ENCODE measurements at places on chromosomes 7 and 10.

DNA sequence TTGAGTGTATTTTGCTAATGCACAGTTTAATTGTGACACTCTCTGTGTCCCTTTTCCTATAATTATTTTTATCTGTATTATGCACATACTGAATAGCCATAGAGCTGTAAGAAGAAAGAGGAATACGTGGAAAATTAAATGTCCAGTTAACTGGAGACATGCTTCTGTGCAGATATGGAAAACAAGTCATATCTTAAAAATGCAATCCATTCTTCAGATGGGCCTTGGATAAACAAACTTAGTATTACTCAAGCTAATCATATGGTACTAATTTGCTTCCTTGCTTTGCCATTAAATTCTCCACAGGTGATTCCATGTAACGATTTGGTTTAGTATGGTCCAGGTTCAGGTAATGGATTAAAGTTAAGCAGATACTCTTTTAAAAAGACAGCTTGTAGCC is 201.2 kb upstream of the CELF2 start:
- no peak for DNase-seq

DNA sequence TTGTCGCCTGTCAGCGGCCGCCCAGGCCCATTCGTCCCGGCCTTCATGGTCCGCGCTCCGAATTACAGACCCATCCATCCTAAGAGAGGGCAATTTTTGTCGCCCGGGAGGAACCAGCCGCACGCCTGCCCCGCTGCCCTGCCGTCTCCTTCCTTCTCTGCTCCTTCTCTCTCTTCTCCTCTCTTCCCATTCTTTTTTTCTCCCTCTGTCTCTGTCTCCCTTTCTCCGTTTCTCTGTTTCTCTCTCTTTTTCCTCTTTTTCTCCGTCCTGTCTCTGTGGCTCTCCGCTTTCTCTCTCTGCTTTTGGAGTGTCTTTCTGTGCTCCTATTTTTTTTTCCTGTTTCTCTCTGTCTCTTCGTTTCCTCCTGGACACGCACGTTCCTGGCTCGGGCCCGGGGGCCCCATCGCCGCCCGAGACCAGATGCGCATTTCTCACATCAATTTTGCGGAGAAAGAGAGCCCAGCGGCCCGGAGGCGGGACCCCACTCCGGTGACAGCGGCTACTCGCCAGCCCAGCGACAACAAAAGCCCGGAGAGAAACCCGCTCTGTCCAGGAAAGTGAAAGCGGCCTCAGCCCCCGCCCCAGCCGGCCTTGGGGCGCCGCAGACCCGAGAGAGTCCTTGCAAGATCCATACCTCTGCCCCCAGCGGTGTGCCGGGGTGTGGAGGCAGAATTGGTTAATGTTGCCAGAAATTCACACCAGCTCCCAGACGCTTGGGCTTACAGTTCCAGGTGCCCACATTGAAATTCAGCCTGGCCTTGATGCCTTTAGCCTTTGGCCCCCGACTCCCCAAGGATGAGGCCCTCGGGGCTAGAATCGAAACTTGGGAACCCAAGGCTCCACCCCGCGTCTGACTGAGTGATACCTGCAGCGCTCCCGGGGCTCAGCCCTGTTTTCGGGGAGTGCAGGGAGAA is 4.1 kb downstream of the LBX1 start:
- DNase-seq, result no peak

- DNase-seq, result no peak
Observed at GRCh38 chr10:103542764-103543616, 49.5 kb downstream of the NEURL1 start.

DNA sequence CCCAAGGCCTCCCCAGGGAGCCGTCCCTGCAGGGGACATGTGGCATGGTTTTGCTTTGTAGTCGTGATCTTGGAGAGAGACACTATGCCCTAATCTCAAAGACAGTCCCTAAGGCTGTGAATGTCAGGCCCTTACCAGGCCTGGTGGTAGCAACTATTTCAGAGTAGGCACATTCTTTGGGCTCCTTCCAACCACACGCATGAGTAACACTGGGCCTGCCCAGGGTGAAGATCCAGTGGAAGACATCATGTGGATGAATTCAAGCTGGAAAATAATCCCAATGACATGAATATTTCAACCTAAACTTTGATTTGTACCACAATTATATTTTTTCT is 39.5 kb upstream of the INSIG1 start:
- DNase-seq, result no peak

GRCh38 chr10:72337039-72337629 is 17.6 kb downstream of the DNAJB12 start:
- no peak for DNase-seq

DNA sequence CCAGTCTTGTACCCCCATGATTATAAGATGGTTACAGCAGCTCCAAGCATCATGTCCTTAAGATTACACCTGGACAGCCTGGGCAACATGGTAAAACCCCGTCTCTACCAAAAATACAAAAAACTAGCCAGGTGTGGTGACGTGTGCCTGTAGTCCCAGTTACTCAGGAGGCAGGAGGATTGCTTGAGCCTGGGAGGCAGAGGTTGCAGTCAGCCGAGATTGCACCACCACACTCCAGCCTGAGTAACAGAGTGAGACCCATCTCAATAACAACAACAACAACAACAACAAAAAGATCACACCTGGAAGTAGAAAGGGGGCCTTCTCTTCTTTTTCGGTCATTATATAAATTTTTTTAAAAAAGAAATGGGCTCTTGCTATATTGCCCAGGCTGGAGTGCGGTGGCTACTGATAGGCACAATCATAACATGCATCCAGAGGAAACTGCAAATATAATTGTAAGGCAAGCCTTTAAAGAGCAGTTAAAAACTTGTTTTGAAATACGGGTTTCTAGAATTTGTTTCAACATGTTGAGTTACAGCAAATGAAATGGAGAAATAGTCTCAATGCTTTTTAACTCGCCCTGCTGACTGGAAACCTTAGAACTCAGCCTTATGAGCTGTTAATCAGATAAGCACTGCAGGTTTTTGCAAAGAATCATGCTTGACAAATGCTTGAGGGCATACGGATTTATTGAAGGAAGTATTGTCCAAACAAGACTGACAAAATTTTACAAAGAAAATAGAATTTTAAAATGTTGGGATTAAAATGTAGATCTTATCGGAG is 4.7 kb upstream of the ENTPD7 start:
- no peak for DNase-seq

DNA sequence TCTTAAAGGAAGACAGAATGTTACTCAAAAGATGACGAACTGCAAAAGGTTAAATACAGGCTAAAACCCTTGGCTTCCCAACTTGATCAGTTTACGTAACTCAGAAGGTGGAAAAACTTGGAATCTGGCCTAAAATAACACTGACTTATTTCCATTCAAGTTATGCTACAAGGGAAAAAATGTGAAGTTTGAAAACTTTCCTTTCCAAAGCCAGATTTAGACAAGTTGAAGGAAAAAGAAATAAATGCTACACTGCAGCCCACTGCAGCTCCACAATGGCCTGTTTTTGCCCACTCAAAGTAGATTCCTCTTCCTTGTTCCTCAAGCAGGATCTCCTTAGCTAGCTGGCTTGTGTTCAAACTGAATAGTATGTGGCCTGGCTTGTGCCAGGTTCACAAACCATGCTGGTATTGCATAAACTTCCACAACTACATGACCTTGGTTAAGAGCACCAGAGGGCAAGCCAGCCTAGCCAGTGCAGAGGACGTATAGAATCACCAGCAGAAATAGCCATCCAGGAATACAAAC is 166.2 kb downstream of the CPEB3 start:
- no peak for DNase-seq

- DNase-seq, result no peak
Observed at GRCh38 chr7:104963991-104964385, 50.0 kb upstream of the KMT2E start.

DNA sequence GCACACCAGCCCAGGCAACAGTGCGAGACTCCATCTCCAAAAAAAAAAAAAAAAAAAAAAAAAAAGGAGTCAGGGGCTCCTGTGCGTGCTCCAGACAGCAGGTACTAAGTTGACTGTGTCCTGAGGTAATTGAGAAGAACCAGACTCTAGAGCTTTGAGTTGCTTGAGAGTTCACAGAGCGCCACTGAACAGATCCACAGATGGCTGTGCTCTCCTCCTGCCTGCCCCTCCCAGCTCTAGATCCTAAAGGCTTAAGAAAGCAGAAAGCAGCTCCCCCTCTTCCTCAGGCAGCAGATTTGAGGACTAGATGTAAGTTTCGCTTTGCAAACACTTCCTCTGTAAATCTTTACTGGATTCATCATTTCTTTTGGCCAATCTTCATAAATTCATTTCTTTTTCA is 38.7 kb downstream of the SHH start:
- no peak for DNase-seq

DNA sequence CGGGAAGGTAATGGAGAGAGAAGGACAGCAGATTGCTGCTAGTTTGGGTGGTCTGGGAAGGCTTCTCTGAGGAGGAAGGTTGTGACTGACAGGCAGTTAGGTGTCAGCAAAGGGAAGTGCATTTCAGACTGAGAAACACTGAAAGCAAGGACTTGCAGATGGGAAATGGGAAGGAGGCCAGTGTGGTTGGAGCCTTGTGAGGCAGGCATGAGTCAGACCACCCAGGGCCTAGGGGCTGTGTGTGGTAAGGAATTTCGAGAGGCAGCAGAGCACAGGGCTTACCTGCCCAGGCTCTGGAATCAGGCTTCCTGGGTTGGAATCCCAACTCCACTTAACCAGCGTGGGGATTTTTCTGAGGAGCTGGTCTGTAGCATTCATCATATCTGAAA is 53.5 kb downstream of the NRF1 start:
- no peak for DNase-seq

- no peak for DNase-seq
Observed at GRCh38 chr10:15842556-15843169, 17.6 kb downstream of the MINDY3 start.

DNA sequence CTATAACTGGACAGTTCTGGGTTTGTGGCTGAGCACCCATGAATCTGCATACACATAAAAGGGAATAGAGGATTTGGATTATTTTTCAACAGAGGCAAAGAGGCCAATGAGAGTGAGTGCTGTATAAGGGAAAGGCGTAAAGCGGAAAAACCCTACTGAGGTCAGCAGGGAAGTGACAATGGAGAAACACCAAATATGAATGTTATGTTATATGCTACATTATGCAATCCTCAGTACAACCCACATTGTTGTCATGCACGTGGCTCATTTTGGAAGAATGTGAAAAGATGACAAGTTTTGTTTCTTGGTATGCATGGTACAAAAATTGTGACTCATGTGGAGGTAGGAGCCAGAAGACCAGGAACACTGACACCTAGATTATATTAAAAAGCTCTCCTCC is 113.6 kb upstream of the AMPH start:
- DNase-seq, result no peak

DNA sequence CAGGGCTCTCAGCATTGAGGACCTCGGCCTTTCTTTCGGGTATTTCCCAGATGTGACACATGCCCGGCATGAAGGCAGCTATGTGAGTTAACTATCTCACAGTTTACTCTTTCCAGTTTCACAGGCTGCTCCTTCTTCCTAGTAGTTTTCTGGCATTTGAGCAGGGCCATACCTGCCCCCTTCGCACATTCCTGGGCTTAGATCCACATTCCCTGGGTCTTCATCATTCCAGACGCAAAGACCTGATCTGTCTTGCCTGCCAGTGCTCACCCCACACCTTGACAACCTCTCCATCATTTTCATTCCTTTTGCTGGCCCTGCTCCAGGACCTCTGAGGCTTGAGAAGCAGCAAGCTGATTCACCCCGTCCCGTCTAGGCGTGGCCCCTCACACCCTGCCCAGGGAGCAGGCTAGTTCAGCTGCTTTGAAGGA is 227.5 kb downstream of the WDR11 start:
- peak; percentile 68 for DNase-seq

DNA sequence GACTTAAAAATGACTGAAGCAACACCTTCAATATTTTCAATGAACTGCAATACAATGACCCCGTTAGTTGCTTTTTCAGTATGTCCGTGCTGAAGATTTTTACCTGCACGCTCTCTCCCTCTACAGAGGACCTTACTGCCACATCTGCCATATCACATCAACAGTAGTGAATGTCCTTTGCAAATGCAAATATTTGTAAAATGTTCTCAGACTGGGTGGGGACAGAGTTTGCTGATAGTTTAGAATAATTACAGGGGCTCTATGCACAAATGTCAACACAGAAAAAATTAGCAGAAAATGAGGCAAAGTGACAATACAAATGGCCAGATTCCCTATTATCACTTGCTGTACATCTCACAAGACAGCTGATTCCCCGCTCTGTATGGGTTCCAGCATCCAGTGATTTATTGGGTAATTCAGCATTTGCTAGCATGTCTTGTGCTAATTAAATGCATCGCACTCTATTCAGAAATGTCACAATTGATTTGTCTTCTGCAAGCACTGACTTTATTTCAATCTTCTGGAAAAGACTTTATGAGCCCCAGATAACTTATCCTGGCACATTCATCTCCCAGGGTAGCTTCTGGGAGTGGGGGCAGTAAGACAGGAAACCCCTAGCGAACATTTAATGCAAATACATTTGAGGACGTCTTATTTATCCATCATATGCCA is 69.1 kb upstream of the PTER start:
- no peak for DNase-seq

- no peak for DNase-seq
Observed at GRCh38 chr7:43248961-43249822, 136.7 kb downstream of the HECW1 start.

GRCh38 chr10:71278691-71279588 is 40.1 kb upstream of the SLC29A3 start:
- DNase-seq, result no peak

- DNase-seq, result no peak
Observed at GRCh38 chr10:3665316-3665908, 119.6 kb downstream of the KLF6 start.

- no peak for DNase-seq
Observed at GRCh38 chr7:104980841-104981671, 32.9 kb upstream of the KMT2E start.

GRCh38 chr10:118307220-118307619 is 34.9 kb downstream of the FAM204A start:
- DNase-seq, result no peak

DNA sequence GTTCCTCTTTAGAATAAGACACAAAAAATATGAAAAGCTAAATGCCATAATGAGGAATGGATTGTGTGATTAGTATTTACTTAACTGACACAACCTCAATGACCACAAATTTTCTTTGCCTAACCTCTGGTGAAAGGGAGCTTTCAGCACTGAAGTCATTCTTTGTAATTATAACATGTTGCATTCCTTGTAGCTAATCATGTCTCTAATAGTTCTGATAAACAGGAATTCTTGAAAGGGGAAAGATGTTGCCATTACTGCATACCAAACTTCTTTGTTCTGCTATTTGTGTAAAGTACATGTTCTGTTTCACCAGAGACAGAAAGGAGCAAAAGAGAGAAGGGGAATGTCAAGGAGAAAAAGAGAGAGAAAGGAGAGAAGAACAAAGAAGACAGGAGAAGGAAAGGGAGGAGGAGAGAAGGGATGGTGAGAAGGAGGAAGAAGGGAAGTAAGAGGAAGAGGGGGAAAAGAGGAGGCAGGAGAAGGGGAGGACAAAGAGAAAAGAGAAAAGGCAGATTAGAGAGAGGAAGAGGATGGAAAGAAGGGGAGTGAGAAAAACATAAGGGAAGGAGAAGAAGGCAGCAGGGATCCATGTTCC is 120.9 kb downstream of the SEMA3D start:
- no peak for DNase-seq
